ENCODE measurements at places on chromosomes 4 and X. TPM values are rescaled to one million over a fixed set of nuclear protein-coding genes. Genes with fewer than 3 reads are reported as not detected.

The FAAH2 gene
- 0.89 TPM for total RNA-seq

The PDLIM3 gene
- 79.3 TPM for total RNA-seq

The USP17L24 gene
- total RNA-seq = not detected

The KDR gene
- total RNA-seq = 278 TPM

The PGAM4 gene
- total RNA-seq = not detected

The AREG gene
- under 0.01 TPM for total RNA-seq

The NLRP2B gene
- total RNA-seq = under 0.01 TPM

All from dermis microvascular lymphatic vessel endothelial cell (primary cell).